ENCODE measurements at places on chromosomes 3 and 15. TPM values are rescaled to one million over a fixed set of nuclear protein-coding genes. Genes with fewer than 3 reads are reported as not detected.

CXCR6 gene
- 6.1 TPM for polyA plus RNA-seq

DNA sequence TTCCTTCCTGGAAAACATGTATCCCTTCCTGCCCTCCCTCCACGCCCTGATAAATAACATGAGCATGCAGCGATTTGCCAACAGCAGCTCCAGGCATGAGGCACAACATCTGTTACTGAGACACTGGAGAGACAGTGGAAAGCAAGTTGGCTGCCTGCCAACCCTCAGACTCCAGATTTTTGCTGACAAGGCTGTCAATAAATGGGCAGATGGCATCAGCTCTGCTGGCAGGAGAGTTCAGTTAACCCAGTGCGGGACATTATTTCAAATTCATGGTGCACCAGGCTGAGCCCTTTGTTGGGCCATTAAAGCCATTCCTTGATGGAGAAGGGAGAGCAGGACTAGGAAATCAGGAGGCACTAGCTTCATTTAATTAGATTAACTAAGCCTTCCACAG is 293.3 kb downstream of the MEX3B start:
- DNase-seq: no peak

DNA sequence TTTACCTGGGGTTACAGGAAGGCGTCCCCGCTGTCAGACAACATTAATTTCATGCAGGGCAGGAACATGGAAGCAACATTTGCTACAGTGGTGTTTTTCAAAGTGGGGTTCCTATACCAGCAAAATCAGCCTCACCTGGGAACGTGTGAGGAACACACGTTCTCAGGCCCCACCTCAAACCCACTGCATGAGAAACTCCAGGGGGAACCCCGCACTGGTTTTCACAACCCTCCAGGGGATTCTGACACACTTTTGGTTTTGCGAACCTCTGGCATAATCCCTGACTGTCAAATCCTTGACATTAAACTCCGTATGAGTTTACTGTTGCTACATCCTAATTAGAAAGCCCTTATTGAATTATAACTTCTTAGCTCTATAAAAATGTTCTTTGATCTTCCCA is 127.7 kb downstream of the LRRK1 start:
- no peak for DNase-seq

- DNase-seq: no peak
Observed at GRCh38 chr15:63082366-63082765, 39.3 kb upstream of the LACTB start.

DNA sequence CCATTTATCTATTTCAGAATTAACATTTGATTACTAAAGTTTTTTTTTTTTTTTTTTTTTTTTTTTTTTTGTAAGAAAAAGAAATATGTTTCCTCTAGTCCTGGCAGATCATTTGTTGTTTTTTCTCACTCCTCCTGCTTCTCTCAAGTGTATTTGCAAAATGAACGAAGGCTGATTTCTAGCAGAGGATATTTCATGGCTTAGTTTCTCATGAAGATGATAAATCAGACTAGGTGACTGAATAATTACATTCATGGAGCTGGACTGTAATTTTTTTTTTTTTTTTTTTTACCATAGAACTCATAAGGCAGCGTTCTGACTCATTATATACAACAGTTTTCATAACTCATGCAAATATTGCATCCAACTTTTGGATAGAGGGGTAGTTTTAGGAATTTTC is 332.5 kb upstream of the SEMA6D start:
- DNase-seq: no peak

DNA sequence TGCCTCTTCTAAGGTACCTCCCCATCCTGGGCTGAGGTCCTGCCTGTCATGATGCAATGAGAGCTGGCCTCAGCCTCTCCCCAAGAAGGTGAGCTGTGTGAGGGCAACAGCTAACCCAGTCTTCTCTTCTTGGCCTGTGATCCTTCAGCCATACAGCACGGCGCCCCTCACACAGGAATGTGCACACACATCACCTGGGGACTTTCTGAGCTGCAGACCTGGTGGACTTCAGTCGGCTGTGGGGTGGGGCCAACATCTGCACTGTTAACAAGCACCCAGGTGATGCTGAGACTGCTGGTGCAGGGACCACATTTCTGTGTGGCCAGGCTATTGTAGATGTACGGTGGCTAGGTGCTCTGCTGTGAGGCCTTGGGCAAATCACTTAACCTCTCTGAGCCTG is 14.5 kb downstream of the HCN4 start:
- no peak for DNase-seq

GRCh38 chr15:60379525-60380274 is 18.1 kb downstream of the ANXA2 start:
- no peak for DNase-seq

GRCh38 chr15:69544365-69545113 is 91.9 kb downstream of the RPLP1 start:
- no peak for DNase-seq

DNA sequence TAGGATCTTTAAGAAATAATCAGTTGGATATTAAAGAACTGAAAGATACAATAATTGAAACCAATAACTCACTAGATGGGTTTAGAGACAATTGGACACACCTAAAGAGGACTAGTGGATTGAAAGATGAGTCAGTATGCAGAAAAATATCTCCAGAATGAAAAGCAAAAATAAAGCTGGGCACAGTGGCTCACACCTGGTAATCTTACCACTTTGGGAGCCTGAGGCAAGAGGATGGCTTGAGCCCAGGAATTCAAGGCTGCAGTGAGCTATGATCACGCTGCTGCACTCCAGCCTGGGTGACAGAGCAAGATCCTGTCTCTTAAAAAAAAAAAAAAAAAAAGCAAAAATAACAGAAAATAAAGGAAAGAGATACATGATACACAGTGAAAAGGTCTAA is 37.4 kb upstream of the CCDC174 start:
- no peak for DNase-seq
